ENCODE measurements at places on chromosomes 16 and 17. TPM values are rescaled to one million over a fixed set of nuclear protein-coding genes. Genes with fewer than 3 reads are reported as not detected.

Gene PRSS8
- not detected for total RNA-seq

Gene LRRC75A
- 0.83 TPM for total RNA-seq

Gene CTRB1
- total RNA-seq: not detected

Gene TRAF7
- total RNA-seq: 47.3 TPM

GRCh38 chr16:68707340-68708152, 29.5 kb upstream of the CDH1 start:
- no peak overlapping the region for H3K4me3 ChIP-seq
- no peak overlapping the region for H3K27ac ChIP-seq
- H3K27me3 ChIP-seq: no peaks in the 10 kb centered on the region
- no peaks in the 10 kb centered on the region for H3K36me3 ChIP-seq
- DNase-seq: no peak

DNA sequence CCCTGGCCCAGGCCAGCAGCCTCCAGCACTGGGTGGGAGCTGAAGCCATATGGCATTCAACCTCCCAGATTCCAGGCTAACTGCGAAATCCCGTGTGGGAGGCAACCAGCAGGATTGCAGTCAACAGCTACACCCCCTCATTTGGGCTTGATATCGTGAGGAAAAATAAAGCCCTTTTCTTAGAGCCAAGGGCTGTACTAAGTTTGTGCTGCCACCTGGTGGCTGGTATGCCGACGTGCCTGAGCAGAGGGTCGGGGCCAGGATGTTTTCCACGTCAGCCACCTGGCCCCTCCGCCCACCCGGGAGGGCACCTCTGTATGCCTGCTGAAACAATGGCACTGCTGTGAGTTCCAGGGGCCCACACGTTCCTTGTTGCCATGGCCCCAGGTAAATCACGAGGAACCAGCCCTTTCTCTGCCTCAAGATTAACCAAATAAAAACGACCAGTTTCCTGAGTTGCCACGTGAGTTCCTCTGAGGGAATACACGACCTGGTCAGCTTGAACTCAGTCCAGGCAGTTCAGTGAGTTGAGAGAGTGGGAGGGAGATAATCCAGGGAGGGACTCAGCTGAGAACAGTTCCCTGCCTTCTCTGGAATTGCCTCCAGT, 9.0 kb downstream of the TMEM98 start:
- H3K4me1 ChIP-seq: peaks cover 10% of the 10 kb centered on the region
- no peak for DNase-seq
- H3K36me3 ChIP-seq: peaks cover 12% of the 10 kb centered on the region
- H3K27me3 ChIP-seq: no peaks in the 10 kb centered on the region
- H3K4me3 ChIP-seq: no peak overlapping the region

DNA sequence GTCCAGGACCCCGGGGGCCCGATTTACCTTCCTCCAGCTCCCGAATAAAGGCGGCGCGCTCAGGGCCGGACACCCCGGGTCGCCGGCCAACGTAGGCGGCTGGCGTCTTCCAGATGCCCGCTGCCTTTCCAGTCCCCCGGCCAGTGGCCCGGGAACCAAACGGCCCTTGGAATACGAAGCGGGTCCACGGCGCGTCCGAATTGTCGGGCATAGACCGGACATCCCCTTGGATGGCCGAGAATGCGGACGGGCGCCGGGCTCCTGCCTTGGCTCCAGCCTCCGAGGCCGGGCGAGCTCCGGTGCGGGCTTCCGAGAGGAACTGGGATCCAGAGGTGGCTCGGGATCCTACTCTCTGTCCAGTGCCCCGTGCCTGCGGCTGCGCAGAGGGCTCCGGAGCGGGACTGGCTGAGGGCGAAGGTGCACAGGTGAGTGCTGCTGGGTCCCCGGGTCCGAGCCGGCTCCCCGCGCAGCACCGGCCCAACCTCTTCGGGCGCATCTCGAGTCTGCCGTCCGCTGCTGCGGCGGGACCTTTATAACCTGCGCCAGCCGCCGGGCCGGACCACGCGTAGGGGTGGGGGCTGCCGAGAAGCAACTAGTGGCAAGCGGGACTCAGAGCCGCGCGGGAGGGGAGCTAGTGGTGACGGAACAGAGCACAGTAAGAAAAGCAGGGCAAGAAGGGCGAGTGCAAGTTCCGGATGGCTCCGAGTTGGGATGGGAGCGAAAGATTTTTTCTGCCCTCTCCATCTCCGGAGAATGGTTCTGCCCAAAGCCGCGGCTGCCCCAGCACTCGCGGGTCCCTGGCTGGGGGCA, at the start of gene HAP1:
TSS of gene HAP1 (minus strand) at position 505 of the 810 bp plus-strand sequence. CDS start at position 496, 9 bp downstream.
- H3K27ac ChIP-seq: no peak within 1 kb of the TSS
- no peak for DNase-seq
- H3K27me3 ChIP-seq: peaks cover 11% of the 10 kb centered on the region
- peak within 1 kb of the TSS; percentile 48 for H3K4me3 ChIP-seq

DNA sequence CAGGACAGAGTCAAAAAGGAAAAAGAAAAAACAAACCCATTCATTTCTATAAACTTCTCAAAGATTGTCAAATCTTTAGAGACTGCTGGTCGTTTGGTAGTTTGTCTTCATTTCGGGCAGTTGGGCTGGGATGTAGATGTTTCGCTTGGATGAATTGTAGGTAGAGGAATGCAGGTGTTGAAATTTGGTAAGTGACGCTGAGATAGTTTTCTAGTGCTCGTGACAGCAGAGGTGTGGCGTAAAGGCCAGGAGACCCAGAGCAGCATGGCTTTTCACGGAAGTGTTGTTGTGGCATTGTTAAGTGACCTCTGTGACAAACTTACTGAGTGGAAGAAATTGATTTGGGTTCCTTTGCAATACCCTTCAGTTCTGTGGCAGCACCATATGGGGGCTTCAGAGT, 78.2 kb upstream of the CLEC18A start:
- peaks cover 65% of the 10 kb centered on the region for H3K36me3 ChIP-seq
- no peak overlapping the region for H3K27ac ChIP-seq
- H3K4me1 ChIP-seq: no peaks in the 10 kb centered on the region
- H3K4me3 ChIP-seq: no peak overlapping the region

DNA sequence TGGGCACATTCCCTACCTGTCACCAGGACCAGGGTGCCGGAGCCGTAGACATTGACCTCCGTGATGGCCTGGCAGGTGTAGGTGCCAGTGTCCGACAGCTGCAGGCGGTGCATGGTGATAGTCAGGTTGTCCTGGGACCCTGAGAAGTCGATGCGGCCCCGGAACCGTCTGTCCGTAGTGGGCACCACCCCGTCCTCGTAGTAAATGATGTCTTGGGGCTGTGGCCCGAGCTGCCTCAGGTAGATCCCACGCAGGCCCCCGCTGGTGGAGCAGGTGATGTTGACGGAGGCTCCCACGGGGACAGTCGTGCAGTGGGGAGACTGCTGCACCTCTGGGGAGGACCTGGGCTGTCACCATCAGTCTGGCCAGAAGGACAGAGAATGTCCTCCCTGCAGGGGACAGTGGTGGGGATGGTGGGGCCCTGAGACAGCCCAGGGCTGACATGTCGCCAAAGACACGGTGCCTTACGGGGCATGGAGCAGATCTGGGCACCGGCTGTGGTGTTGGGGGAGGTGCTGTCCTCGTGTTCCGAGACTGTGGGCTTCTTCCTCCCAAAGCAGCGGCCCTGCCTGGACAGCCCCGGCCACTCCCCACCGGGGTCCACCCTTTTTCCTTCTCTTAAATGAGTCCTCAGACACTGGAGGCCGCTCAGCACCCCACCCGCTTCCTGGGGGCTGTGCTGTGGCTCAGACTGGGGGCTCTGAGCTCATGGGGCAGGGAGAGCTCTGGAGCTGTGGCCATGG, 586 bp downstream of the CD7 start:
- H3K27ac ChIP-seq: no peak overlapping the region
- peaks cover 1% of the 10 kb centered on the region for H3K36me3 ChIP-seq
- no peak for DNase-seq
- H3K4me1 ChIP-seq: peaks cover 20% of the 10 kb centered on the region
- H3K27me3 ChIP-seq: peaks cover 30% of the 10 kb centered on the region
- H3K4me3 ChIP-seq: no peak overlapping the region

DNA sequence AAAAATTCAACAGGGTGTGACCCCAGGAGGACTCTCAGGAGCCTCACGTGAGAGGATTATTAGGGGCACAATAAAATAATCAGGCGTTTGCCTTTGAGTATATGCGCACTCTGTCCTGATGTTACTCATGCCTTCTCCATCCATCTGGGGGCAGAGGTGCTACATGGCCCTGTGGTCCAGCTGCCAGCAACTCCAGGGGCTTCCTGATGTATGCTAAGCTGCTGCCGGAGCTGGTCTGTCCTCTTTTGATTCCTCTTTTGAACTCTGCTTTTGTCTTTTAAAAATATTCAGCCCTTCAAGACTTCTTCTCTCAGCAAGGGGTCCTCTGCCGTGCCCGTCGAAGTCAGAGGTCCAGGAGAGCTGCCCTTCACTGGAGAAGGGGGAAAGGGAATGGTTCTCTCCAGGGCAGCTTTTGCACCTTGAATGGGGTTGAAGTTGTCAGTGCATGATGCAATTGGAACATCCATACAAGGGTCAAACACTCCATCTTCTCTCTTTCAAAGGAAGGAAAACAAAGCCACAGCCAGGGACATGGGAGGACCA, 431.4 kb downstream of the SHISA9 start:
- H3K4me1 ChIP-seq: no peaks in the 10 kb centered on the region
- no peak overlapping the region for H3K27ac ChIP-seq
- no peaks in the 10 kb centered on the region for H3K36me3 ChIP-seq
- H3K4me3 ChIP-seq: no peak overlapping the region

- no peaks in the 10 kb centered on the region for H3K4me1 ChIP-seq
- no peaks in the 10 kb centered on the region for H3K36me3 ChIP-seq
- H3K27ac ChIP-seq: no peak overlapping the region
- no peak for DNase-seq
- H3K4me3 ChIP-seq: no peak overlapping the region
Measured at GRCh38 chr17:30299000-30299399, 7.3 kb upstream of the BLMH start.

- H3K36me3 ChIP-seq: peaks cover 6% of the 10 kb centered on the region
- no peak overlapping the region for H3K4me3 ChIP-seq
- no peak overlapping the region for H3K27ac ChIP-seq
- H3K4me1 ChIP-seq: peaks cover 66% of the 10 kb centered on the region
- DNase-seq: no peak
Measured at GRCh38 chr17:77163511-77164280, 22.9 kb downstream of the SEC14L1 start.

GRCh38 chr17:3955673-3955988, 8.6 kb downstream of the ATP2A3 start:
- H3K27ac ChIP-seq: no peak overlapping the region
- H3K4me3 ChIP-seq: no peak overlapping the region

GRCh38 chr17:54623746-54624145, 276.9 kb upstream of the TOM1L1 start:
- no peaks in the 10 kb centered on the region for H3K36me3 ChIP-seq
- no peaks in the 10 kb centered on the region for H3K4me1 ChIP-seq
- H3K27ac ChIP-seq: no peak overlapping the region
- no peak for DNase-seq
- H3K27me3 ChIP-seq: no peaks in the 10 kb centered on the region

- H3K4me1 ChIP-seq: no peaks in the 10 kb centered on the region
- DNase-seq: no peak
- H3K27ac ChIP-seq: no peak overlapping the region
- no peak overlapping the region for H3K4me3 ChIP-seq
- H3K36me3 ChIP-seq: no peaks in the 10 kb centered on the region
Measured at GRCh38 chr16:77551357-77551756, 116.5 kb upstream of the ADAMTS18 start.

DNA sequence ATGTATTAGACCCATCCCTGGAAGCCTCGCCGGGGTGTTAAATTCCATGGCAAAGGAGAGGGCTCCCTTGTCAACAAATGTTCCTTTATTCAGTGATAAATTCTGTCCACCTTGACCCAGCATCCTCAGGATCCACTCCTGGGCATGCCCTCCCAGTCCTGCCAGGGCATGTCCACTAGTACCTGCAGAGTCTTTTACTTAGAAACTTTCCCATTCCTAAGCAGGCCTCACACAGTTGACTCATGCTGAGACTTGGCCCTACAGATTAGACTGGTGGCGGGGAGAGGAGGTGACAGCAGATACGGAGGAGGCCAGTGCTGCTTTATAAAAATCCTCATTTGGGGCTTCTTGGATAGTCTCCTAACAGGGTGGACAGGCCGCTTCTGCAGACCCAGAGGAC, 88.8 kb downstream of the CYLD start:
- no peak overlapping the region for H3K27ac ChIP-seq
- no peak overlapping the region for H3K4me3 ChIP-seq
- no peaks in the 10 kb centered on the region for H3K27me3 ChIP-seq
- no peak for DNase-seq
- no peaks in the 10 kb centered on the region for H3K4me1 ChIP-seq

- H3K27ac ChIP-seq: no peak overlapping the region
- H3K4me3 ChIP-seq: no peak overlapping the region
- H3K36me3 ChIP-seq: no peaks in the 10 kb centered on the region
- H3K27me3 ChIP-seq: no peaks in the 10 kb centered on the region
- DNase-seq: no peak
Measured at GRCh38 chr17:73575470-73576221, 68.6 kb downstream of the SDK2 start.

- H3K4me3 ChIP-seq: no peak overlapping the region
- no peak overlapping the region for H3K27ac ChIP-seq
- peaks cover 30% of the 10 kb centered on the region for H3K4me1 ChIP-seq
- H3K36me3 ChIP-seq: no peaks in the 10 kb centered on the region
- DNase-seq: no peak
Measured at GRCh38 chr17:50663812-50664374, 29.2 kb downstream of the ABCC3 start.

DNA sequence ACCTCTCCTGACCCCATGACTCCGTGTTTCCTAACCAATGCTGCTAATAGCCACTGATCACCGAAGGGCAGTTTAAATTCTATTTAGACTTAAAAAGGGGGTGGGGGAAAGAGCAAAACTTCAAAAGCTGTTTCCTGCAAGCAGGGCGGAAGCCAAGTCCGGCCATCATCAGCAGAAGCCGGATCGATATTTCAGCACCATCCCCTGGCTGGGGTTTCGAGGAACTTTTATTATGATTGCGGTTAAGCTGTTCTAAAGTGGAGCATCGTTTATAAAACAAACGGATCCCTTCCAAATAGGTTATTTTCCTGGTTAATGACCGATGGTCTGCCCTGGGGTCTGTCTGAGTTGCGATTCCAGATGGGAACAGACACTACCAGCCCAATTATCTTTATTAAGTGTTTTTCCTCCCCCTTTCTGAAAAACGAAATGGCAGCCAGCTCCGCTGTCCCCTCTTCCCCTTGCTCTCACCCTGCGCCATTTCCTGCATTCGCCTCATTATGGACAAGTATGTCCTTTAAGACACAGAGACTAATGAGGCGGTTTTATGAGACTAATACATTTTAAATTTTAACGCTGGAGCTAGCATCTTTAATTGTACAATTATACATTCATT, 76.1 kb upstream of the IRX3 start:
- H3K36me3 ChIP-seq: no peaks in the 10 kb centered on the region
- H3K27me3 ChIP-seq: no peaks in the 10 kb centered on the region
- H3K4me1 ChIP-seq: no peaks in the 10 kb centered on the region

- DNase-seq: no peak
- no peaks in the 10 kb centered on the region for H3K36me3 ChIP-seq
- no peaks in the 10 kb centered on the region for H3K27me3 ChIP-seq
- H3K4me1 ChIP-seq: peaks cover 6% of the 10 kb centered on the region
- H3K27ac ChIP-seq: no peak overlapping the region
Measured at GRCh38 chr17:10748531-10749181, 18.8 kb upstream of the TMEM220 start.

DNA sequence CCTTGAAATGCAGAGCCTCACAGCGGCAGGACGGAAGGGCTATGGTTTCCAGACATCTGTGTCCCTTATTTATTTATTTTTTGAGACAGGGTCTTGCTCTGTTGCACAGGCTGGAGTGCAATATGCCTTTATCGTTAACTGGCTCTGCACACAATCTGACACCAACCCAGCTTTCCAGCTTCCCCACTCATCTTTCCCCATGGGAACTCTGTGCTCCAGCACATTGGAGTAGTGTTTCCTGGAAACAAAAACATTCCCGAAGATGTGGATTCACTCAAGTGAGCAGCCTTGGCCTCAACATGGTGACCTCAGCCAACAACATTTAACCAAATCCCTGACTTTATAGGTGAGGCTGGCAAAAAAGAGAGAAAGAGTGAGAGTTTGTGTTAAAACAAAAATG, 307.1 kb downstream of the TMEM114 start:
- no peak overlapping the region for H3K4me3 ChIP-seq
- H3K36me3 ChIP-seq: no peaks in the 10 kb centered on the region
- no peak overlapping the region for H3K27ac ChIP-seq
- no peaks in the 10 kb centered on the region for H3K27me3 ChIP-seq
- DNase-seq: no peak

Measured in esophagus muscularis mucosa (tissue), 4 donors.